ENCODE measurements at places on chromosomes 5 and 9. TPM values are rescaled to one million over a fixed set of nuclear protein-coding genes. Genes with fewer than 3 reads are reported as not detected.
A peak's percentile ranks its signal among the peaks of the same experiment; 100 is the strongest.

ZFAND5 gene
- 204 TPM for total RNA-seq

GRCh38 chr5:74657165-74657564, 16.6 kb upstream of the ENC1 start:
- DNase-seq = no peak
- no peak overlapping the region for H3K4me3 ChIP-seq
- no peak overlapping the region for H3K27ac ChIP-seq
- H3K4me1 ChIP-seq = no peaks in the 10 kb centered on the region

- no peaks in the 10 kb centered on the region for H3K36me3 ChIP-seq
- H3K4me3 ChIP-seq = no peak overlapping the region
- no peak for DNase-seq
- H3K4me1 ChIP-seq = peaks cover 7% of the 10 kb centered on the region
- peak overlapping the region; percentile 14 for H3K27ac ChIP-seq
These were observed 65.0 kb downstream of the SLC1A1 start for GRCh38 chr9:4555236-4555635.

DNA sequence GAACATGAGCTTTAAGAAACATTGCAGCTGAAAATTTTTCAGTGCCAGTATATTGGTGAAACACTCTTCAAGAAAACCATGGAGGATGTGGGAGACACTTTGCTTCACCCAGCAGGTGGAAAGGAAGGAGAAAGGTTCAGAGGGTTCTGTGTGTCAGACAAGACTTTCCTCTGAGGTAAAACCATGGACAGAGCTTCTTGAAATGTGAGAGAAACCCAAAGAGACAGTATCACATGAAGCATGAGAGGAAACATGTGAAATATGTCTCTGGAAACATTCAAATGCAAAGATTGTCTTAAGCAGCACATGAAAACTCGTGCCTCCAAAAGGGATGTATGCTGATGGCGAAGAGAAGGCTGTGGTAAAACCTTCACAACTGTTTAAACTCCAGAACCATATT, 368.9 kb upstream of the ST8SIA4 start:
- no peaks in the 10 kb centered on the region for H3K36me3 ChIP-seq
- H3K4me1 ChIP-seq = no peaks in the 10 kb centered on the region
- no peak overlapping the region for H3K4me3 ChIP-seq
- H3K27ac ChIP-seq = no peak overlapping the region
- DNase-seq = no peak

GRCh38 chr5:43685252-43685950, 82.4 kb downstream of the NNT start:
- no peaks in the 10 kb centered on the region for H3K27me3 ChIP-seq
- peaks cover 14% of the 10 kb centered on the region for H3K36me3 ChIP-seq
- no peak overlapping the region for H3K27ac ChIP-seq
- H3K4me3 ChIP-seq = no peak overlapping the region
- DNase-seq = no peak

BARHL1 gene
- not detected for total RNA-seq

DNA sequence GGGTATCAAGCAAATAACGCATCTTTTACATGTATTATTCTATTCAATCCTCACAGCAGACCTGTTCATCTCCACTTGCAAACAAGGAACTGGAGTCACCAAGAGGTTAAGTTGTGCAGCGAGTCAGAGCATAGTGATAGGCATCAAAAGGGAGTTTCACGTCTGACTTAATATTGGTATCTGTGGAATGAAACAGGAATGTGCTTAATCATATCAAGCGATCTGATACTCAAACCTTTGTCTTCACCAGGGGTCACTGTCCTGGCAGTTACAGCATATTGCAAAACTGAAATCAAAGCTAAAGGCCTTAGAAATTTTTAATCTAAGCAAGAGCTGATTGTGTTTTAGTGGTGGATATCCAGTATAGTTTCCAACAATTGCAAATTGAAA, 271.6 kb downstream of the PLK2 start:
- DNase-seq = no peak
- H3K36me3 ChIP-seq = no peaks in the 10 kb centered on the region
- H3K4me3 ChIP-seq = no peak overlapping the region
- H3K4me1 ChIP-seq = no peaks in the 10 kb centered on the region
- H3K27ac ChIP-seq = no peak overlapping the region

DNA sequence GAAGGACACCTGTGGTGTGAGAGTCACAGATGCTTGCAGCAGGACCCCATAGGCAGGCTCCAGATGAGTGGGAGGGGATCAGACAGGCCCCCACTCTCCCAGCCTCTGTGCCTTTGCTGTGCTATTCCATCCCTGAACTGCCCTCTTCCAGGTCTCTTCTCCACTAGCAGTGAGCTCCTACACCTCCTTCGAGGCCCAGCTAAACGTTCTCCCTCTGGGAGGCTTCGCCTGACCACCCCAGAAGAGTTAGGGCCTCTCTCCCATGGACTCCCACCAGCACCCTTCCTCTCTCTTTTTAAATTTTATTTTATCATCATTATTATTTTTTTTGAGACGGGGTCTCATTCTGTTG, 35.9 kb upstream of the STRBP start:
- H3K36me3 ChIP-seq = no peaks in the 10 kb centered on the region
- no peak for DNase-seq
- H3K4me1 ChIP-seq = no peaks in the 10 kb centered on the region
- no peak overlapping the region for H3K4me3 ChIP-seq
- no peak overlapping the region for H3K27ac ChIP-seq
- no peaks in the 10 kb centered on the region for H3K27me3 ChIP-seq

DNA sequence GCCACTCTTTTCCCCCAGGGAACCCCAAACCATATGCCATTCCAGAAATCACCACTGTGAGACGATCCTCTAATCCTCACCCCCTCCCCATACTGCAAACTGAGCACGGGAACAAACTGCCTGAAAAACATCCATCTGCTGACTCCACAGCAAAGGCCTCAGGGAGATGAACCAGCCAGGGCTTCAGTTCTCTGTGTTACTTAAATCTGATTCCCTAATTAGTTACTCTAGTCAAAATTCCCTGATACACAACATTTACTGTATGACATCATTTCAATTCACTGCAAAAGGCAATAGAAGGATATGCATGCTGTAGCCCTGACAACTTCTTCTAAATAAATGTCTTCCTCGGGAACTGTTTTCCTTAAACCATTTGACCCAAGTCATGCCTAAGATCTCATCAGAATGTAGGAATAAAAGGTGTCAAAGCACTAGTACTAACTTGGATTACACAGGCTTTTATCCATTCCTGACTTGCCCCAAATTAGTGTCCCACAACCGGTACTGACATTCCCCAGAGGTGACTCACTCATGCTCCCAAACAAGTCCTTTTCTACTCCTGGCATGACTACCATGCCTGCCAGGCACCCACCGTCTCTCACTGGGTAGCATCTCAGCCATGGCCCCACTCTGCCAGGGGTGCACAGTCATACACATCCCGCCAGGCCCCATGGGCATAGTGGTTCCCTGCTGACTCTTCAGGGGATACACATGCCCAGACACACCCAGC, 35.0 kb downstream of the MTX3 start:
- DNase-seq = no peak
- no peak overlapping the region for H3K4me3 ChIP-seq
- H3K27ac ChIP-seq = no peak overlapping the region
- H3K4me1 ChIP-seq = no peaks in the 10 kb centered on the region

DNA sequence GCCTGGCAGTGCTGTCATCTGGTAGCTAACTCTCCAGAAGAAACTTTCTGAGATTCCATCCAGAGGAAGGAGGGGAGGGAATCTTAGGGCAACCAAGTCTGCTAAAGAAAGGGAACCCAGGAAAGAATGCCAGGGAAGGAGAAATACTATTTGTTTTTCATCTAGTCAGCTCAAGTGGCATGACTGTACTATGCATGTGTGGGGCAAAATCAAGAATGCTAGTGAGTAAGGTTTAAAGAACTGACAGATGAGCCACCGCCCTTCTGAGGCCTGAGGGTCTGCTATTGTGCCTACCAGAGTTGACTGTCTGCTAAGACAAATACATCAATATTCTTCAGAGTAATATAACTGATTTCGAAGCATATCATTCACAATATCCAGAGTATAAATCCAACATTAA, 204.2 kb downstream of the SLC12A2 start:
- no peaks in the 10 kb centered on the region for H3K4me1 ChIP-seq
- DNase-seq = no peak
- no peak overlapping the region for H3K27ac ChIP-seq
- no peaks in the 10 kb centered on the region for H3K36me3 ChIP-seq
- H3K27me3 ChIP-seq = no peaks in the 10 kb centered on the region

PCDHB9 gene
- 2.5 TPM for total RNA-seq

PCSK1 gene
- not detected for total RNA-seq

DNA sequence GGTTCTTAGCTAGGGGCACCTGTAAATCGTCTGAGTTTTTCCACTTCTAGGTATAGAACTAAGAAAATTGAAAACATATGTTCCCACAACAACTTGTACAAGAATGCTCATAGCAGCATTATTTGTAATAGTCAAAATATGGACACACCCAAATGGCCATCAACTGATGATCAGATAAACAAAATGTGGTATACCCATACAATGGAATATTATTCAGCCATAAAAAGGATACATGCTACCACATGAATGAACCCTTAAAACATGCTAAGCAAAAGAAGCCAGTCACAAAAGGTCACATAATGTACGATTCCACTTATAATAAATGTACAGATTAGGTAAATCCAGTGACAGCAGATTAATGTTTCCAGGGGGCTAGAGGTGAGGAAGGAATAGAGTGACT, 46.0 kb upstream of the IL13 start:
- no peaks in the 10 kb centered on the region for H3K4me1 ChIP-seq
- peaks cover 67% of the 10 kb centered on the region for H3K36me3 ChIP-seq
- H3K27ac ChIP-seq = no peak overlapping the region
- no peaks in the 10 kb centered on the region for H3K27me3 ChIP-seq

GRCh38 chr5:73615085-73615484, 10.9 kb upstream of the ARHGEF28 start:
- H3K36me3 ChIP-seq = no peaks in the 10 kb centered on the region
- H3K4me3 ChIP-seq = no peak overlapping the region
- no peaks in the 10 kb centered on the region for H3K4me1 ChIP-seq
- no peak overlapping the region for H3K27ac ChIP-seq
- no peak for DNase-seq

DNA sequence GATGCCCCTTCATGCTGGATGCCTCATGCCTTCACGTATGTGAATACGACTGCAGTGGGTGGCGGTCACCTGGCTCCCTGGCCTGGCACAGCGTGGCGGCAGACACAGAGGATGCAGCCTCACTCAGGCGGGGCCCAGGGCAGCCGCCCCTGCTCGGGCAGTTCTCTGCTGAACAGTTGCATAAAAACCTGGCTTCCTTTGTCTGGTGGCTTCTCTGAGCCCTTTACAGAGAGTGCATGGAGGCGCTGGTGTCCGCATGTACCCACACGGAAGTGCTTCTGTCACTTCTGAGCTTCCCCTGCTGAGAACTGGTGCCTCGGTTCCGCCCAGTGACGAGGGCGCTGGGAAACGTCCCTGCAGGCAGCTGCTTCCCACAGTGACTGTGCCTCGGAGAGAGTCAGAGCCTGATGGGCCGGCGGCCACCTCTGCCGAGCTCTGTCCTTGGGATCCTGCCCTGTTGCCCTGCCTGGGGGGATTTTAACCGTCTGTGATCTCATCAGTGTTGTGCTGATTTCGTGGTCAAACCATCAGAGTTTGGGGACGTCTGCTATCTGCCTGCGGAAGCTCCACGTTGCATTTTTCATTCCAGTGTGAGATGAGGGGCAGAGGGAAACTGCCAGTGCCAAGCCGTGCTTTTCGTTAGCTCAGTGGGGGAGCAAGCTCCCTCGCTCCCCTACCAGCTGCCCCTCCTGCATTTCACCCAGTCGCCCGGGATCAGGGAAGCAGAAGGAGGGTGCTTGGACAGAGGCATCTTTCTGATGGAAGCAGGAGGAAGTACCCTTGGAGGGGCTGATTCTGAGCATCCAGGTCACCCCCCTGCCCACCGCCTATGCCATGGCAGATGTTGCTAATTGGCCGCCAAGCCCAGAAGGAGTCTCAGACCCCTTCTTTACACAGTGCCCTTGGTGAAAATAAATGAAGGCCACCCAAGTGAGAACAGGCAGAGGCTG, 153.0 kb upstream of the COL5A1 start:
- H3K4me1 ChIP-seq = peaks cover 6% of the 10 kb centered on the region
- DNase-seq = peak; percentile 65
- H3K27me3 ChIP-seq = no peaks in the 10 kb centered on the region
- no peaks in the 10 kb centered on the region for H3K36me3 ChIP-seq
- no peak overlapping the region for H3K27ac ChIP-seq

- no peak overlapping the region for H3K4me3 ChIP-seq
- DNase-seq = no peak
- H3K4me1 ChIP-seq = no peaks in the 10 kb centered on the region
- H3K27me3 ChIP-seq = no peaks in the 10 kb centered on the region
- H3K27ac ChIP-seq = no peak overlapping the region
These were observed 494.9 kb upstream of the MEF2C start for GRCh38 chr5:89377767-89378455.

ADAMTS13 gene
- total RNA-seq = 2.0 TPM

NTMT1 gene
- total RNA-seq = 25.6 TPM

GFI1B gene
- total RNA-seq = 0.52 TPM

DNA sequence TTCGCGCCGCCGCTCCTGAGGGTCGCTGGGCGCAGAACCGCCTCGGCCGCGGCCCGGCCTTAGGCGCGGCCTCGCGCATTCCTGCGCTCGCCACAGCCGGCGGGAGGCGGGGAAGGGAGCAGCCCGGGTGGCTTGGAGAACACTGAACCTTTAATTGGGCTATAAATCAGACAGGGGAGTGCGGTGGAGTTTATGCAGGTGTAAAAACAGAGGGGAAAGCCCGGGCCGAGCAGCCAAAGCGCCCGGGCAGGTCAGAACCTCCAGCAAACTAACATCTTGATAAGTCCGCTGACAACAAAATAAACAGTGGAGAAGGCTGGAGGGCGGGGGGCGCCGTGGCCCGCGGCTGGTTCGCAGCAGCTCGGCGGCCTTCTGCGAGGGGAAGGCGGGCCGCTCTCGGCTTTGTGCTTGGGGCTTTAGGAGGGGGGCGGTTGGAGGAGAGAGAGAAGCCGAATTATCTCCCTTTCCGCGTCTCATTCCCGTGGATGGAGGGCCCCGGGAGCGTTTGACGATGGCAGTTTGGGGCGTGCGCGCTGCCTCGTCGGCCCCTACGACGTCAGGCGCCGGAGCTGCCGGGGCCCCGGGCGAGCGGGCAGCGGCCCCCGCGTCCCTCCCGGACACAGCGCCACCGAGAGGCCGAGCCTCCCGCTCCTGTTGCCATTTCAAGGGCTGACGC, 11.3 kb downstream of the FOXD1 start:
- no peaks in the 10 kb centered on the region for H3K36me3 ChIP-seq
- peaks cover 96% of the 10 kb centered on the region for H3K27me3 ChIP-seq
- H3K4me3 ChIP-seq = no peak overlapping the region

NOXA1 gene
- total RNA-seq = 6.5 TPM

NUTM2G gene
- total RNA-seq = not detected

GRCh38 chr5:120083851-120084542, 380.1 kb upstream of the PRR16 start:
- H3K36me3 ChIP-seq = no peaks in the 10 kb centered on the region
- no peak for DNase-seq
- no peak overlapping the region for H3K27ac ChIP-seq
- H3K27me3 ChIP-seq = no peaks in the 10 kb centered on the region
- H3K4me3 ChIP-seq = no peak overlapping the region
